ENCODE measurements at places on chromosomes 1 and 21.
A peak's percentile ranks its signal among the peaks of the same experiment; 100 is the strongest.

GRCh38 chr21:42655796-42656770 is 2.7 kb downstream of the PDE9A start:
- no peak for DNase-seq

- DNase-seq, result peak; percentile 15
These were observed 82.2 kb downstream of the SPSB1 start for GRCh38 chr1:9374748-9375341.

GRCh38 chr1:231139125-231139649 is 22.7 kb upstream of the TRIM67 start:
- DNase-seq, result no peak

- DNase-seq, result no peak
These were observed 298.4 kb upstream of the SPAG17 start for GRCh38 chr1:118483245-118484006.

- DNase-seq, result no peak
These were observed 55.2 kb downstream of the IRF2BP2 start for GRCh38 chr1:234554698-234555311.

DNA sequence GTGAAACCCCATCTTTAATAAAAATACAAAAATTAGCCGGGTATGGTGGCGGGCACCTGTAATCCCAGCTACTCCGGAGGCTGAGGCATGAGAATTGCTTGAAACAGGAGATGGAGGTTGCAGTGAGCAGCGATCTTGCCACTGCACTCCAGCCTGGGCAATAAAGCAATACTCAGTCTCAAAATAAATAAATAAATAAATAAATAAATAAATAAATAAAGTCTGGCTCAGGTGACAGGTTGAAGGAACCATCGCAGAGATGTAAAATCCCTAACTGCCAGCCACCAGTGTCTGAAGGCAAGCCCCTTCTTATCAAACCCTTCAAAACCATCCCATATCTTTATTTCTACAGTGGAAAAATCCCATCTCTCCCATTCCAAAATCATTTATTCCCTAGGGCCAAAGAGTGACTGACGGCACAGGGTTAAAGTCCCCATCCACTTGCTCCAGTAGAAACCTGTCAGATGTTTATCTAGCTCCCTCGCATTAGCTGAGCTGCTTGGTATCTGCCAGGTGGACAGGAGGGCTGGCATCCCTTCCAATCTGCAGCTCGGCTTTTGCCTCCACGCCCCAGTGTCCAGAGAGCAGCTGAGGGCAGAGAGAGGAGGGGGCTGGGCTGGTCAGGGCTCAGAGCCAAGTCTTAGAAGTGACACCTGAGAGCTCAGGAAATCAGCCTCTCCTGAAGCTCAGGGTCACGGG is 5.0 kb downstream of the CSRP1 start:
- no peak for DNase-seq

DNA sequence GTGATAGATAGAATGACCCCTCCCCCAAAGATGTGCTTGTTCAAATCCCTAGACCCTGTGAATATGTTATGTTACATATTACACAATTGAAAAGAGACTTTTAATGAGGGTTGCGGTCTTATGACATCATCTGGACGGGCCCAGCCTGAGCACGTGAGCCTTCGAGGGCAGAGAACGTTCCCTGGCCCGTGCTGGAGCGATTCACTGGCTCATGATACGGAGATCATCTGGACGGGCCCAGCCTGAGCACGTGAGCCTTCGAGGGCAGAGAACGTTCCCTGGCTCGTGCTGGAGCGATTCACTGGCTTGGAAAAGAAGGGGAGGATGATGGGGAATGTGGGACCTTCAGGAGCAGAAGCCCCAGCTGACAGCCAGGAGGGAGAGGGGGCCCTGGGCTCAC is 34.4 kb upstream of the COL18A1 start:
- no peak for DNase-seq

DNA sequence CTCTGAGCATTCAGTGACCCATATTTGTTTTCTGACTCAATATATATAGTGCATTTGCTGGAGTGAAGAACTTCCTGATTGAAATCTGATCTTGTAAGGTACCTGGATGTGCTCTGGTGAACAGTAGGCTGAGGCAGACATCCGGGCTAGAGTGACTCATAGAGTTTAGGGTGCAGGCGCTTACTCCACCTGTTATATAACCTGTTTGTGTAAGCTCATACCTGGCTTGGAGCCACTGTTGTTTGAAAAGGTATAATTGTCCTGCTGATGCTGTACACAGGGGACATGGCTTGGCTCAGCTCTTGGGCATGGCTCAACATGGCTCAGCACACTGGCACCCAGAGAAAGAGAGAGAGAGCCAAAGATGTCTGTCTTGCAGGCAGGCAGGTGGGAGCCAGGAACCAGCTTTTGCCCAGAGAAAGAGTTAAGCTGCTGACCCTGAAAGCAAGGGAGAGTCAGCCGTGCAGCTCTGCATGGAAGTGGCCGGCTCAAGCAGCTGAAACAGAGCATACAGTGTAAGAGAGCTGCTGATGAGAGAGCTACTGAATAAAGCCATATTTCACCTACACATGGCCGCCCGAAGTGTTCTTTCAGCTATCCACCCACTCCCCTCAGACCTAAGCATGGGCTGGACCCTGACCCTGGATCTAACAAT is 43.2 kb downstream of the GJA5 start:
- no peak for DNase-seq

- no peak for DNase-seq
These were observed 71.0 kb downstream of the FOXD2 start for GRCh38 chr1:47508702-47509431.

DNA sequence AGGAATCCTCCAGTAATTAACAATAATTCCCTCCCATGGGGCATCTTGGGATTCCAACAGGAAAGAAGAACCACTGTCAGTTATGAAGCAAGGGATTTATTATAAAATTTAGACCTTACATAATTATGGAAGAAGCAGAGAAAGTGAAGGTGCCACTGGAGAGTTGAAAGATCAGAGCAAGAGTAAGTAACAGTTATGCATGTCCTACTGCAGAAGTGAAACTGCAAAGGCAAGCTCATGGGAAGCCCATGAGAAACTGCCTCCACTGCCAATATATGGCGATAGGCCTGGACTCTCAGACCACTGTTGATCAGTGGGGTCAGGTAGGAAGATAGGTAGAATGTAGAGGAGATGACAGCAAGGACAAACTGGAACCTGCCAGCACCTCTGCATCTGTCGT is 123.6 kb upstream of the ZNF648 start:
- DNase-seq, result no peak

GRCh38 chr1:118739501-118739900 is 248.6 kb downstream of the TBX15 start:
- no peak for DNase-seq

DNA sequence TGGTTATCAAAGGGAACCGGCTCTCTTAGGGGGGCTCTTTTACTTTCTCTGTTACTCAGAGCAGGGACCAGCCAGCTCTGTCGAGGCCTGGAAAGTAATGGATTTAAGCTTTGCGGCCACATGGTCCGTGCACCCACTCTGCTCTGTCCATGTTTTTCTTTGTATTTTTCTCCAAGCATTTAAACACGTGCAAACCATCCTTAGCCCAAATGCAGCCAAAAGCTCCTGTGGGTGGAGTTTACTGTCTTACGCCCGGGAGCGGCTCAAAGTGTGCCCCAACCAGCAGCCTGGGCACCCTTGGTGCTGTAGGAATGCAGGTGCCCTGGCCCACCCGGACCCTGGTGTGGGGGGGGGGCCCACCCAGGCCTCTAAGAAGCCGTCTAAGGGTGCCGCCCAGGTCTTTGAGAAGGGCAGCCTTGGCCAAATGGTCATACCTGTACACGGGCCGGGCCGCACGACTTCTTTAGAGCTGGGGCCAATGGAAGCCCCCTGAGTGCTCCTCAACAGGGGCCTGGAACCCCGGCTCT is 29.2 kb upstream of the POFUT2 start:
- no peak for DNase-seq

- DNase-seq, result no peak
These were observed 11.7 kb downstream of the LDLRAP1 start for GRCh38 chr1:25554886-25555752.

- no peak for DNase-seq
These were observed 27.0 kb downstream of the RUNX3 start for GRCh38 chr1:24903011-24903461.

DNA sequence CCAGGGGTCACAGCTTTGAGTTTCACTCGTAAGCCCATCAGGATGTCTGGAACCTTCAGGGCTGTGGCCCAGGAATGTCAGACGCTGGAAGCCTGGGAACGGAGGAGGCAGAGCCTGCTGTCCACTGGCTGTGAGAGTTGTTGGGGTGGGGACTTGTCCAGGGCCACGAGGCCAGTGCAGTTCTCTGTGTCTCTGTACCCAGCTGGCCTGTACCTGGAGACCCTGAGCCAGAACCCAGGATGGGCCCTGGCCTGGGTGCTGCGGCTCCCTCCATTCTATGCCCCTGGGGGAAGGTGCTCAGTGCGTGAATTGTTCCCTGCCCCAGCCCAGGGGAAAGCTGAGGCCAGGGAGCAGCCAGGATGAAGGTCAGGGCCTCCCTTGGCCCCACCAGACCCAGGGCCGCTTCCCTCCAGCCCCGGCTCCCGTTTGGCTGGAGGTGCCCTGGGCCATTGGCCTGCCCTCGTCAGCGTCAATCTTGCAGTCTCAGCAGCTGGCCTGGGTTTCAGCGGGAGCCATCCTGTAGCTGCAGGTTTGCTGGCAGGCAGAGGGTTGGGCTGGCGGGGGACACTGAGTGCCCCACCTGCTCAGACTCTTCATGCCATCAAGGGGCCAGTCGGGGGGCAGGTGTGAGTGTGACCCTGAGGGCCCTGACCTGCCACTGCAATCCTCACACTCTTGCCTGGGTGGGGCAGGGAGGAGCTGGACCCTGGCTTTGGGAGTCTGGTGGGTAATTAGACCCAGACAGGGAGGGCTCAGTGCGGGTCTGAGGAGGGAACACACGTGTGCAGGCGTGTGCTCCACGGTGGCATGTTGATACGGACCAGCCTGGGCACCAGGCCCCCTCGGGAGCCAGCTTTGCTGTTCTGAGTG is 724 bp upstream of the CALML6 start:
- DNase-seq, result no peak

DNA sequence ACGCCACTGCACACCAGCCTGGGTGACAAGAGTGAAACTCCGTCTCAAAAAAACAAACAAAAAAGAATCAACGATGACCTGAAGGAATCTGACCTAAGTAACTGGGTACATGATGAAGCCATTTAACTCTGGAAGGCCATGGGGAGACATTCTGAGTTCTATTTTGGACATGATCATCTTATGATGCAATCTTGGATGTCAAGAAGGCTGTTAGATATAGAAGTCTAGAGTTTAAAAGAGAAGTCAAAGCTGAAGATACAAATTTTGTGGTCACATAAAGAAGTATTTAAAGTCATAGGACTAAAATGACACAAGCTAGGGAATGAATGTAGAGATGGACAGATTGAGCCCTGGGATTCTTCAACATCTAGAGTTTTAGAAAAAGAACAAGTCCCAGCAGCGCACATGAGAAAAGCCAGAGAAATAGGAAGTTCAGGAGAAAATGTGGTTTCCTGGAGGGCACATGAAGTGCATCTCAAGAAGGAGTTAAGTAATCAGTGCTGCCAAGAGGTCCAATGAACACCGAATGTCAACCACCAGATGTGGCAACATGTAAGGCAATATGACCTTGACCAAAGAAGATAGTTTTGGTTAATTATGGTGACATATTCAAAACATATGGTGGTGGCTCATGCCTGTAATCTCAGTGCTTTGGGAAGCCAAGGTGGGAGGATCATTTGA is 26.8 kb downstream of the ELK4 start:
- no peak for DNase-seq

GRCh38 chr1:63739452-63739851 is 34.4 kb upstream of the ROR1 start:
- no peak for DNase-seq

DNA sequence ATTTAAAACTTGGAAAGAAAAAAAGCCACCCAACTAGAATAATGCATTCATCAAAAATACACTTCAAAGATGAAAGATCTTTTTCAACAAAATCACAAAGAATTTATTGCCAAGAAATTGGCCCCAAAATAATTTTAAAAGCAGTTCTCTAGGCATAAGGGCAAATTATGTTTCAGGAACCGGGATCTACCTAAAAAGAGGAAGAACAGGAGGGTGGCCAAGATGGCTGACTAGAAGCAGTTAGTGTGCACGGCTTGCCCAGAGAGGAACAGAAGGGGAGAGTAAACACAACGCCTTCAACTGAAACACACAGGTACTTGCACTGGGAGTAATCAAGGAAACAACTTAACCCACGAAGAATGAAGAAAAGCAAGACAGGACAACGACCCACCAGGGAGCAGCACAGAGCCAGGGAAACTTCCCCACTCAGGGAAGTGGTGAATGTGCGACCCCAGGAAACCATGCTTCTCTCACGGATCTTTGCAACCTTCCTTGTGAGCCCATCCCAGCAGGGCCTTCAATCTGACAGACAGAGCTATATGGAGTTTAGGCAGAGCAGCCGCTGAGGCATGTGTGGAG is 46.1 kb downstream of the ACKR1 start:
- no peak for DNase-seq

- DNase-seq, result no peak
These were observed 19.1 kb downstream of the RAB7B start for GRCh38 chr1:205983925-205984725.

DNA sequence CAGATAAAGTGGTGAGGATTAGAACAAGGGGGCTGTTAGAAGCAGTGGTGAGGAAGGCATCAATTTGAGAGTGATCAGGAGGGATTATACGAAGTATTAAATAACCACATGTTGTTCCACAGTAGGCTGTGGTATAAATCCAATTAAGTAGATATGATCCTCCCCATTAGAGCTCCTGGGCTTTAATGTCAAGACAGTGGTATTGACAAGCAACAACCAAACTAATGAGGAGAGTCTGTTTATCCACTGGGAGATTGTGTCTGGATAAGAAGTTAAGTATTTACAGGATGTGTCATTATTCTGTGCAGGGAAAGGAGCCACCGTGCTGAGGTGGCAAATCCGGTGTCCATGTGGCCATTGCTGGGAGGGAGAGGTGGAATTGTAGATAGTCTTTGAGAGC is 5.8 kb downstream of the ACTN2 start:
- DNase-seq, result no peak

DNA sequence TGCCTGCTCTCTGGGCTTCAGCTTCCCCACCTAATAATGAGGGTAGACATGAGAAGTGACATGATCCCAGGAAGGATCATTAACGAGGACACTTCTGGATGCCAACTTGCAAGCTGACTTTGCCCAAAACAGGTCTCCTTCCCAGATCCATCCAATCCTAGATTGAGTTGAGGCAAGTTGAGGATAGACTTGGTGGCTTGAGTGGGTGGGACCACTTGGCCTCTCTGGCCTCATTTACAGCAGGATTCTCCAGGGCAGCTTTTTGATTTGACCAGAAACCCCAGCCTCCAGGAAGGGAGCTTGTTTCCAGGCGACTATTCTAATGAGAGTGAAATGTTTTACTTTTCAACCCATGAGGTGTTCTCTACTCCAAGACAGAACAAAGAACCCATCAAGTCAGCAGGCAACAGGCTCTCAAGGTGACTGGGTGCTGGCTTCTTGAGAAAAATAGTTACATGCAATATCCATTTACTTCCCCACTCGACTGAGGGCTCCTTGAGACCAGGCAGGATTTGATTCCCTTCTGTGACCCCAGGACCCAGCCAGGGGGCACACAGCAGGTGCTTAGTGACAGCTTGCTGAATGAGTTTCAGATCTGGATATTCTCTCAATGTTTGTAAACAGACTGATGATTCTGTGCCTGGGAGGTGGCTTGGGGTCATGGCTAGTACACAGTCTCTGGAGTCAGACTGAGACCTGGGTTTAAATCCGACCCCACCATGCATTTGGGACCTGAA is 128.2 kb downstream of the DMRTB1 start:
- DNase-seq, result no peak

All from DMS 273 treated with DMSO at 0.1 percent for 48 hours (cell line).